Stimulated activated CD8-positive, alpha-beta memory T cell treated with anti-CD3 and anti-CD28 coated beads, Interleukin-4, amount 100 ng/mL, for 4 hours (primary cell): ENCODE measurements at places on chromosomes 5 and 9.

DNA sequence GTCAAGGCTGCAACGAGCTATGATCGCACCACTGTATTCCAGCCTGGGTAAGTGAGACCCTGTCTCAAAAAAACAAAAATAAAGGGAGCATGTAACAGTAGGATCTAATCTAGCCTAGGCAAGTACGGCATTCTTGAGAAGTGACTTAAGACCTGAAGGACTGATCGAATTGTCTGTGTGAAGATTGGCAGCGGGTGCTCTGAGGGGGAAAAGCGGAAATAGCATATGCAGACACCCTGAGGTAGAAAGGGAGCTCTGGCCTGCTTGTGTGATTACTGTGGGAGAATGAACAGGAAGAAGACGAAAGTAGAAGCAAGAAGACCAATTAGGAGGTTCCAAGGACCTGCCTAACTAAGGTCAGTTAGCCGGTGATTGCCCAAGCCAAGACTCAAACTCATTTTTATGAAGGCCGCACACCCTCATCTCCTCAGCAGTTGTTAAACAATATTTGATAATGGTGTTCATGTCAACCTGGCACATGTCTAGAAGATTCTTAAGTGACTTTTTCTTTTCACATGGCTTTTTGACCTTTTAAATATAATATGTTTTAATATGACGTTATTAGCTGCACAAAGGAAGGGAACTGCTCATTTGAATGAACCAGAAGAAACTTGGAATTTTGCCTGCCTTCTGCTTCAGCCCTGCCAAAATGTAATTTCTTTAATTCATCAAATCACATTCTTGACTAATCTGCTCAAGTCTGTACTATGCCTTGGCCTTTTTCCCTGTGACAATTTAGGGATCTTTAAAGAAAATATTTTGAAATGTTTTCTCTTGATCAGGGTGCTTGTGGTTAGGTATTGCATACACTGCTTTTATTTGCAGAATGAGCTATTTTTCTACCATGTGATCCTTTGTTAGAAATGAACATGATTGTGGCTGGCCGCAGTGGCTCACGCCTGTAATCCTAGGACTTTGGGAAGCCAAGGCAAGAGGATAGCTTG is 289.2 kb upstream of the DMRT1 start:
- DNase-seq, result no peak

DNA sequence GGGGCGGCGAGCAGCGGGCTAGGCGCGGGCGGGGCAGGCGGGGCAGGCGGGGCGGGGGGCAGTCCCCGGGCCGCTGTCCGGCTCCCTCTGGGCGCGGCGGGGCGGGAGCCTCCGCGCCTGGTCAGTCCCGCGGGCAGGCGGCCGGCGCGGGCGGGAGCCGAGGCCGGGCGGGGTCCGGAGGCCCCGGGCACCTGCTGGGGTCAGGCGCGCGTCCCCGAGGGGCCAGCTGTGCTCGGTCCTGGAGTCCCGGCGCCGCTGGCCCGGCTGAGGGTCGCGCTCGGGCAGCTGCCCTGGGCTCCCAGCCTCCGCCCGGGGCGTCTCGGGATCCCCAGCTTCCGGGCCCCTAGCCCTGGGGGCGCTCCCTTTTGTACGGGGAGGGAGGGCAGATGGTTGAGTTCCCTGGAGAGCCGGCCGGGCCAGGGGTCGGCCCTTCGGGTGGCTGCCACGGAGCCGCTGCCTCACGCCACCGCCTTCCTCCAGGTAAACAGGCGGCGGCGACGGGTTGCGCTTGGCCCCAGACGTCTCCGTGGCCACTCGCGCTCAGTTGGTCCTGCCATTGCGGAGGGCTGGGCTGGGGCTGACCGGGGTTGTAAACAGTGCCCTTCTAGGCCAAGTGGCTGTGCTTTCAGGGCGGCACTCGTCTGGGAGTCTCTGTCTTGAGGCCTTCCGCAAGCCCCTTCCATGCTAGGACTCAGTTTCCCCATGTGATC is 473 bp downstream of the ZBTB34 start:
- no peak for DNase-seq

GRCh38 chr9:419571-420171 is 205.0 kb downstream of the DOCK8 start:
- no peak for DNase-seq

DNA sequence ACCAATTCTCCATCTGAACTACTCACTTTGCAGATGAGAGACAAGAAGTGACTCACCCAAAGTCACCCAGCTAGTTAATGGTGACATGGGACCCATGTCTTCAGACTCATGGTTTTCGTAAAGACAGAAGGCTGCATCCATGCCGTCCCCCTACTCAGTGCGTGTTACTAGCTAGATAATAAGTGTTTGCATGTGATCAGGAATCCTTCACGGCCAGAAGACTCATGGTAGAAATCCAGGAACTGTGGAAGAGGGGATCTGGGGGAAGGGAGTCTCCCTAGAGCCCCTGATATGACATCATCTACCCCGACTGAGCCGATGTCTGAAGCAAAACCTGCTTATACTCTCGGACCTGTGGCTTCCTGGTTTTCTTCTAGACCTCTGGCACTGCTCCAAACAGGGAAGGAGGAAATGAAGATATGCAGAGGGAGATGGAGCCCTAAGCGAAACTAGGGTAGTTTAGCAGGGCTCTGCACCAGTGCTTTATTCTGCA is 3.3 kb downstream of the RNF183 start:
- no peak for DNase-seq

DNA sequence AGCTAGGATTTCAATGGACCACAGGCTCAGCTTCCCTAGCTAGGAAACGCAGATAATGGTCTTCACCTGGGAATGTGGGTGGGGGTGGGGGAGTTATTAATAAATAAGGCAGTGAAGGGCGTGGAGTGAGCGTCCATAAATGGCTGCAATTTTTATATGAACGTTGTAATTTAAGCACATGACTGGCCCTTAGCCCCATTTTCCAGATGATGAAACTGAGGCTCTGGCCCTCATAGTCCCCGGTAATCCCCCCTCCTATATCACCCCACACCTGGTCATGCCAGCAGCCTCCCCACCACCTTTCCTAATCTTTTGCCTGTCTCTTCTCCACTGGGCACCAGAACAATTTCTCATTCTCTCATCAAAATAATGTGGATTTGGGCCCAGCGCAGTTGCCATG is 61.9 kb upstream of the LMX1B start:
- DNase-seq, result no peak

DNA sequence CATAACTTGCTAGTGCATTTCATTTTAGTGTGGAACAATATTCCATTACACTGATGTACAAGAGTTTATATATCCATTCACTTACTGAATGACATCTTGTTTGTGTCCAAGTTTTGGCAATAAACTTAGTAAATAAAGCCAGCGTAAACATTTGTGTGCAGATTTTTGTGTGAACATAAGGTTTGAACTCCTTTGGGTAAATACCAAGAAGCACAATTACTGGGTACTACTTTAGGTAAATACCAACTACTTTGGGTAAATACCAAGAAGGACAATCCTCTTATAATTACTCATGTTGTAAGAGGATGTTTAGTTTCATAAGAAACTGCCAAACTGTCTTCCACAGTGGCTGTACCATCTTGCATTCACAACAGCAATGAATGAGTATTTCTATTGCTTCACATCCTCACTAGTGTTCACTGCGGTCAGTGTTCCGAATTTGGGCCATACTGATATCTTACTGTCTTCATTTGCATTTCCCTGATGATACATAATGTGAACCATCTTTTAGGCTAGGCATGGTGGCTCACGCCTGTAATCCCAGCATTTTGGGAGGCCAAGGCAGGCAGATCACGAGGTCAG is 2.3 kb upstream of the SYK start:
- no peak for DNase-seq

GRCh38 chr9:26523577-26523976 is 369.0 kb downstream of the CAAP1 start:
- no peak for DNase-seq

GRCh38 chr5:163205645-163206044 is 231.8 kb upstream of the CCNG1 start:
- DNase-seq, result no peak

DNA sequence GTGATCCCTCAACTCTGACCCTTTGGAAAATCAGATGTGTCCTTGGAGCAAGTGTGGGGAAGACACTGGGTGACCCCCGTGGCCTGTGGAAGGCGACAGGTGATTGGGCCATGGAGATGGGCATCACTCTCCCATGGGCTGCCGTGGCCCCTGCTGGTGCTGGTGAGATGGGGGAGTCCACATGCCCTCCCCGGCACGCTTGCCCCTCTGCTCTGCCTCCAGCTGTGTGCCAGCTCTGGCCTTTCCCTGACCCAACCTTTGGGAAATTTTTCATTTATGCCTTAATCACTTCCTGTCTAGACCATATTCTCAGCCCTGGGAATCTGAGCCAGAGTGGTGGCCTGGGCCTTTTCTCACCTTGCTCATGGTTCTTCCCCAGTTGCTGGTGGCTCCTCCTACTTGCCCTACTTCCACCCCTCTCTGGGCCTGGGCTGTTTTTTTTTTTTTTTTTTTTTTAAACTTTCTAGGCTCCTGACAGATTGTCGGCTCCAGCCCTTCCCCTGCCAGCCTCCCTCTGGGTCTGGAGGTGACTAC is 56.6 kb downstream of the RGS3 start:
- peak; percentile 44 for DNase-seq

DNA sequence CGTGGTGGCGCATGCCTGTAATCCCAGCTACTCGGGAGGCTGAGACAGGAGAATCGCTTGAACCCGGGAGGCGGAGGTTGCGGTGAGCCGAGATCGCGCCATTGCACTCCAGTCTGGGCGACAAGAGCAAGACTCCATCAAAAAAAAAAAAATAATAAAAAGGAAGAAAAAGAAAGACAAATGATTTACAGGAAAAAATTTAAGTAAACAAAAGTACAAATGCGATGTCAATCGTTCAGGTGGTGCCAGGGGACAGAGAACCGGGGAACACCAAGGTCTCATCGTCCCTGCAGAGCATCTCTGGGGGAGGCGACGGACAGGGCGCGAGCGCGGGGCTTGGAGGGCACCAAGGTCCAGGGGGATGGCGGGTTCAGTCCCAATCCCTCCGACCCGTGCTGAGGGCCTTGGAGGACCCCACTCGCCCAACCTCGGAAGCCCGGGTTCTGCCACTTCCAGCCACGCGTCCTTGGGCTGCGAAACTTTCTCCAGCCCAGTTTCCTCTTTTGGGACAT is 607 bp upstream of the HNRNPAB start:
- DNase-seq, result no peak

DNA sequence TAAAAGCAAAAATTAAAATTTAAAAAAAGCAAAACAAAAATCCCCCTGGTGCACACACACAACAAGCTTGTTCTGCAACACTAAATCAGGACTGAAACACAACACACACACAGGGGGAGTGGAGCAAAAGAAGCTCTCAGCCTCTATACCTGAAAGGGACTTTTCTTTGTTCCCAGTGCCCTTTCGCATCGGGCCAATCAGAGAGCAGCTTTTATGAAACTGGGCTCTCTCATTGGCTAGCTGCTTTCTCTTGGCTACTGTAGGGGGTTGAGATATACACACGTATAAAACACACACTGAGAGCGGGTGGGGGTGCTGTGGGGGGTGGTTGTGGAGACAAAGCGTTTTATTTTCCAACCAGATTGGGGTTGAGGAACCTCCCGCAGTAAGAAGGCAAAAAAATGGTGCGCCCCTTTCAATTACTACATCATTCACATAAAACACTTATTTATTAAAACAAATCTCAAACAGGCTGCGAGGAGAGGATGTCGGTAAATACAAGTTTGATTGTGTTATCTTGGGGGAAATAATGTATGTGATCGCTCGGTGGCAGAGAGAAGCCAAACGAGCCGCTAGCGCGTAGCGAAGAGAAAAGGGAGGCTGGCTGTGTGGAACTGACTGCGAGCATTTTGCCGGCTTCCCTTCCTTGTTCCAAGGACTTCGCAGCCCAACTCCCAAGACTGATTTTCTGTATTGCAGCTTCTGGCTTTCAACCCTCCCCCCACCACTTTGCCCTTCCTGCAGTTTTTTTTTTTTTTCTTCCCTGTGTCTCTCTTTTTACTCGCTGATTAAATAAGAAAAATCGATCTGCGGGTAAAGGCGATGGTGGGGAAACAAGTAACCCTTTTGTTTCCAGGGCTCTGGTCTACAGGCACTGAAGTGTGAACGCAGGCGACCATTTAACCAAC is 2.5 kb upstream of the ZNF608 start:
- no peak for DNase-seq

DNA sequence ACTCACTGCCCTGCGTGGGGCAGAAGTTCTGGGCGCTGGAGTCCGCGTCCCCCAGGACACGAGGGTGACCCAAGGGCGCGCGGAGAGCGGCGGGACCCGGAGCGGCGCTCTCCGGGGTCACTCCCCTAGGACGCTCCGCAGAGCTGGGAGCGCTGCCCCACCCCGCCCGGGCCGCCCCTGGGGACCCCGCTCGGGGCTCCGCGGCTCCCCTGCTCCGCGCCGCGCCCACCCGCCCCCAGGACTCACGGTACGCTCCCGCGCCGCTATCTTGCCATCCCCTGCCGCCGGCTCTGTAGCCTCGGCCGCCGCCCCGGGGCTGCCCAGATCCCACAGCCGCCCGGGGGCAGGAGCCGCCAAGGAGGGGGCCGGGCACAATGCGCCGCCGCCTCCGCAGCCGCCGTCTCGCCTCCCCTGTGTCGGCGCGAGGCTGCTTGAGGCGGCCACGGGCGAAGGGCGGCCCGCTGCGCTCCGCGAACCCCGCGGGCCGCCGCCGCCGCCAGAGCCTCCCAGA is 303 bp downstream of the LIFR start:
- DNase-seq, result no peak

GRCh38 chr5:2149195-2149539 is 266.4 kb upstream of the IRX4 start:
- DNase-seq, result no peak

GRCh38 chr5:135031813-135032694 is 2.0 kb downstream of the PITX1 start:
- DNase-seq, result no peak

GRCh38 chr5:157486861-157487260 is 26.8 kb downstream of the NIPAL4 start:
- no peak for DNase-seq
